Activated CD4-positive, alpha-beta T cell treated with anti-CD3 and anti-CD28 coated beads for 4 hours (primary cell): ENCODE measurements at places on chromosomes 16 and 17.

- DNase-seq, result no peak
Observed at GRCh38 chr17:34434052-34434451, 71.0 kb upstream of the CCL1 start.

DNA sequence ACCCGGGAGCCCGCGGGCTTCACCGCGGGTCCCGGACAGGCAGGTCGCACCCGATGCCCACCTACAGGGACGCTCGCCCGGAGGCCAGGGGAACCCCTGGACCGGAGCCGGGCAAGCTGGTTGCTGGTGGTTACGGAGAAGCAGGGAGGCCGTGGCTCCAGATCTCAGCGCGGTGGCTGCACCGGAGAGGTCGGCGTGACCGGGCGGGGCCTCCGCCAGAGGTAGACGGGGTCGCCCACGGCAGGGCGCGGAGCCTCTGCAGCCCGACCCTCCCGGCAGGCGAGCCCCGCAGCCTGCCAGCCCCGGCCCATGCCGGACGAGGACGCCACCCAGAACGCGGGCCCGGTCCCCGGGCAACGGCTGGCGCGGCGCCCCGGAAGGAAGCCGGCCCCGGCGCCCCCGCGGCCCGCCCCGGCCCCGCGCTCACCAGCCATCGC is 341 bp downstream of the PCYT2 start:
- peak; percentile 33 for DNase-seq

DNA sequence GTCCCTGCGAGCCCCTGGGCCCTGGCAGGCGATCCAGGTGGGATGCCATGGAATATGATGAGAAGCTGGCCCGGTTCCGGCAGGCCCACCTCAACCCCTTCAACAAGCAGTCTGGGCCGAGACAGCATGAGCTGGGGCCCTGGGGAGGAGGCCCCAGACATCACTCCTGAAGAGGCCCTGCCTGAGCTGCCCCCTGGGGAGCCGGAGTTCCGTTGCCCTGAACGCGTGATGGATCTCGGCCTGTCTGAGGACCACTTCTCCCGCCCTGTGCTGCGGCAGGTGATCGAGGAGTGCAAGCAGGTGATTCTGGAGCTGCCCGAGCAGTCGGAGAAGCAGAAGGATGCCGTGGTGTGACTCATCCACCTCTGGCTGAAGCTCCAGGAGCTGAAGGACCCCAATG is 33.1 kb downstream of the CDRT15L2 start:
- no peak for DNase-seq

- no peak for DNase-seq
Observed at GRCh38 chr17:82127704-82128103, 29.7 kb upstream of the FASN start.

DNA sequence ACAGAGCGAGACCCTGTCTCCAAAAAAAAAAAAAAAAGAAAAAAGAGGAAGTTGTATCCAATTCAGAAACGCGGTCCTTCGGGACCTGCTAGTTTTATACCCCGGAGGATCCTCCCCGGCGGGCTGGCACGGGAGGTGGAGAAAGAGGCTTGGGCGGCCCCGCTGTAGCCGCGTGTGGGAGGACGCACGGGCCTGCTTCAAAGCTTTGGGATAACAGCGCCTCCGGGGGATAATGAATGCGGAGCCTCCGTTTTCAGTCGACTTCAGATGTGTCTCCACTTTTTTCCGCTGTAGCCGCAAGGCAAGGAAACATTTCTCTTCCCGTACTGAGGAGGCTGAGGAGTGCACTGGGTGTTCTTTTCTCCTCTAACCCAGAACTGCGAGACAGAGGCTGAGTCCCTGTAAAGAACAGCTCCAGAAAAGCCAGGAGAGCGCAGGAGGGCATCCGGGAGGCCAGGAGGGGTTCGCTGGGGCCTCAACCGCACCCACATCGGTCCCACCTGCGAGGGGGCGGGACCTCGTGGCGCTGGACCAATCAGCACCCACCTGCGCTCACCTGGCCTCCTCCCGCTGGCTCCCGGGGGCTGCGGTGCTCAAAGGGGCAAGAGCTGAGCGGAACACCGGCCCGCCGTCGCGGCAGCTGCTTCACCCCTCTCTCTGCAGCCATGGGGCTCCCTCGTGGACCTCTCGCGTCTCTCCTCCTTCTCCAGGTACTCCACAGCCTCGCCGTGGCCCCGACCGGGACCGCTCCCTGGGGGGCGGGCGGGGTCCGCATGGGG is at the start of gene CDH3:
Gene CDH3, plus strand, starts transcription at position 596 of the 779 bp plus-strand sequence. Its CDS starts 70 bp downstream, at position 666.
- DNase-seq, result no peak

GRCh38 chr17:13004336-13004735 is 13.5 kb downstream of the ELAC2 start:
- no peak for DNase-seq

DNA sequence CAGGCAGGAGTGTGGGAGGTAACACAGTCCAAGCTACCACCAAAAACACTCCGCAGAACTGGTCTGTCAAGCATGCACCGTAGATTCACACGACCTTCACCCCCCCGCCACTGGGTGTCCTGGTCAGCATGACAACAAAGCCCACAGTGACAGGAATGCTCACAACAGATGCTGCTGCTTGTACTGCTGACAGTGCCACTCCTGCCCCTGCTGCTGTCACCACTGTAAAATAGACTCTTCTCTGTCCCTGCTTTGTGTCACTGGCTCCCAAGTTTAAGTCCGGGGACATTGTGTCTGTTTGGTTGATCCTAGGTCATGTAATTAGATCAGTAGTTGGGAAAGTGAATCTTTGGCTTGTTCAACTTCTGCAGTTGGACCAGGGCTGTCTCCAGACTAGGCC is 7.0 kb upstream of the ODF4 start:
- DNase-seq, result no peak

DNA sequence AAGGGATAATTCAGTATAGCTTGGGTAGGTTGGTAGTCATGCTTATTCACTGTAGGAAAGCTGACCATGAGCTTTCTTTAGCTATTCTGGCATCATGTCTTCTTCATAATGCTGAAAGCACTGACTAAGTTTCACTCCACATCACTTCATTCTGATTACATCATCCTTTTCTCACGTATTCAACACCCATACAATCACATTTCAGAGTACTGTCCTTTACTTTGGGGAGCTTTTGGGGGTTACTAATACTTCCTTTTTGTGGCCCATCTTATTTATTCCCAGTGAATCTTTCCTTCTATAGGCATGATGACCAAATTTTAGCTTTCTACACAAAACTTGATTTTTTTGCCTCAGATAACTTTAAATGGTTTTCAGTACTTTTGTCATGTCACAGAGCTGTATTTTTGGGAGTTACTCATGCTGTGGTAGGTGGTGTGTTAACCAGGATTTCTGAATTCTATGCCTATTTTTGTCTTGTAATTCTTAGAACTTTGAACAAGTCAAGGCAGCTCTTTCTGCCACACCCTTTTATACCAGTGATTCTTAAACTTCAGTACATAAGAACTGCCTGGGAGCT is 23.5 kb downstream of the TADA2A start:
- no peak for DNase-seq

DNA sequence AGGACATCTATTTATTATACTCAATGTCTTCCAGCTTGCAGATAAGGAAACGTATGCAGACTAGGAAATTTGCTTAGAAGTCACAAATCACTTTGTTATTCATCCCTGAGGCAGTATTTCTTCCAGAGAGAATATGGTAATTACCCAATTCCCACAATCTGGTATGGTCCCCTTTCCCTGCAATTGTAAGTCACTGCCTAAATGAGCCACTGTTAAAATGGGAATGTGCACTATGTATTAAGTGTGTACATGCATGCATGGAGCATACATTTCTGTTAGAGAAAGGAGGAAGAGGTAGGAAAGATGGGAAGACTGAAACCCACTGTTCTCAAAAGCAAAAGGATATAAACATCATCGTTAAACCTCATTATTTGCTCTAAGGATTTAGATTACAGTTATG is 10.0 kb downstream of the NUFIP2 start:
- DNase-seq, result no peak

DNA sequence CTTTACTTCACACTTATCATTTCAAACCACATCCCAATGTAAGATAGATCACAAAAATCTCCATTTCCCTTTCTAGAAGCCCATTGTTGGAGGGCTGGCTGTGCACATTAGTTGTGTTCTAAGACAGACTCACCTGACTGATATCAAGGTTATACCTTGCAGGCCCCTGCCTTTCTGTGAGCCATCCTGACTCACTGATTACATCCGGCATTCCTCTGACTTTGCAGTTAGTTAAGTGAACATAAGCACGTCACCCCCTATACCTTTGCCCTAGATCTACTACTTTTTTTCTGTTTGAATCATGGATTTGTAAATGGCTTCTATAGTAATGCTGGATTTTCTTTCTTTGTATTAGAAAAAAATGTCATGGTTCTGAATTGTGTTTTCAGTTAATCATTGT is 78.3 kb downstream of the TANGO6 start:
- no peak for DNase-seq

DNA sequence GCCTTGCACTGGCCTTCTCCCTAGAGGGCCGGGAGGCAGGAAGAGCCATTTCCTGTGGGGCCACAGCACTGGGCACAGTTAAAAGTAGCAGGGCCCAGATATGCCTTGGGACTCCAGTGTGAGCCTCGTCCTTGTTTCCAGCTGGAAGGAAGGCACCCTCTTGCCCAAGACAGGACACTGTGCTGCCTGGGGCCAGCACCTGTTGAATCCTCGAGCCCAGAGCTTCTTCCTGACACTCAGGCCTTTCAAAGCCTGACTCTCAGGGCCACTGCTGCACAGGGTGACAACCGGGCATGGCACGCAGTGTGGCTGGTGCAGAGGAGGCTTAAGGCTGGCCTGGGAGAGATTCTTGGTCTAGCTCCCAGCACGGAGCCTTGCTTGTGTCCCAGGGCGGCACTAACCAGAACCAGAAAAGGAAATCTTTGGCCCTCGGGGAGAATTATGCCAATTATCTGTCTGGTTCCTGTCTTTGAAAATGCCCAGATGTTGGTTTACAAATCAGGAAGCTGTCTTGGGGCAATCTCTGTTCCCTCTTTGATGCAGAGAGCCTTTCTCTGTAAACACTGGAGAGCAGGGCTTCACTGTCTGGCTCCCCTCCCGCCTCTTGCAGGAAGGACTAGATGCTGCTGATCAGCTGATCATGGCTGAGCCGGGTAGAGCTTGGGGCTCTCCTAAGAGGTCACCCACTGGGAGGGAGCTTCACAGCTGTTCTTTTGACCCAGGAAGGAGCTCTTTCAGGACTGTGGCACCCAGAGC is 11.1 kb downstream of the LDHD start:
- no peak for DNase-seq

GRCh38 chr16:23941963-23942564 is 106.3 kb downstream of the PRKCB start:
- DNase-seq, result no peak

DNA sequence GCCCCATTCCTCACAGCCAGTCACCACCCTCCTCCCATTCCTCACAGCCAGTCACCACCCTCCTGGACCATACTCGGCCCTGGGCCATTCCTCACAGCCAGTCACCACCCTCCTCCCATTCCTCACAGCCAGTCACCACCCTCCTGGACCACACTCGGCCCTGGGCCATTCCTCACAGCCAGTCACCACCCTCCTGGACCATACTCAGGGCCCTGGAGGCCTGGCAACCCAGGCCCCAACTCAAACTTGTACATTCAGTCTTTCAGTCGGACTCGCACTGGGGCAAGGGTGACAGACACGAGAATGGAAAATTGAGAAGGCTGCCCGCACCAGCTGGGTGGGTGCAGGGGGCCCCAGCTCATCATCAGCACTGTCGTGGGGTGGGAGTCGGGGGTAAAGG is 30.4 kb upstream of the FOXK2 start:
- no peak for DNase-seq

- DNase-seq, result no peak
Observed at GRCh38 chr17:9658593-9659211, 13.4 kb downstream of the USP43 start.

DNA sequence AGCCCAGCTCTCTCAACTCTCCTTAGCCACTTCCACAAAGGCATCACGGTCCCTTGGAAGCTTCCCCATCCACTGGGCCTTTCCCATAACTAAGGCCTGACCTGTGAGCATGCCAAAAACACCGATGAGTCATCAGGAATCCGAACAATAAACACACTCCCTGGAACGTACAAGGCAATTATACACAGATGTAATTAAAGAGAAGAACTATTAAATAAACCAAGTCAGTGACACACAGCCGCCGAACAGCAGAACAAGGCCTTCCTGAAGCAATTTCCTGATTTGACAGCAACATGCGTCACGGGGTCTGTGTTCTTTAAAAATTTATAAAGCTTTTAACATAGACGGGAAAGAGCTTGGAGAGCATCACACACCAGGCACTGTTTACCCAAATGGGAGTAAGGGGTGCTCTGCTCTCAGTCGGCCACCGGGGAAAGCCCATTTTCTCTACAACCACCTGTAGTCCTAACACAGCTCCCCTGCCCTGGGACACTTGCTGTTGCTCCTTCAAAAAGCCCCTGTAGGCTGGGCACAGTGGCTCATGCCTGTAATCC is 29.4 kb downstream of the COG7 start:
- no peak for DNase-seq

DNA sequence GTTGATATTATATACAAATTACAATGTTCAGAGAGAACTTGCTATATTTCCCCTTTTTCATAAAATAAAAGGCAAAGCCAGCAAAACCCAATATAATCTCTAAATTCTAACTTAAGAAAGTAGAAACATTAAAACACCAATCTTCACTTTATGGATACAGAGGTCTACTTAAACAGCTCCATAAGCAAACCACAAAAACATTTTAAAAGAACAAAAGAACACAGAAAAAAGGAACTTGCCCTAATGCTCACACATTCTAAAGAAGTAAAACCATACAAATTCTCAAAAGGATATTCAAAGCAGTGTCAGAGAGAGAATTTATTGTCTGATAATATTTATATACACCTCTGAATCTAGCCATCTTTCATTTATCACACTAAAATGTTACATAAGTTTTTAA is 606 bp downstream of the ABCA10 start:
- no peak for DNase-seq

- DNase-seq, result peak; percentile 88
Observed at GRCh38 chr17:7308625-7309433, 1.4 kb downstream of the EIF5A start.

GRCh38 chr16:59180083-59180476 is 446.0 kb upstream of the GOT2 start:
- no peak for DNase-seq

- DNase-seq, result no peak
Observed at GRCh38 chr17:47857551-47858455, 6.8 kb upstream of the SP6 start.

GRCh38 chr17:45261577-45262515 is at the start of gene SPATA32:
SPATA32 (minus strand) TSS chr17:45262094; CDS start chr17:45262016, 78 bp downstream.
- peak; percentile 65 for DNase-seq

- DNase-seq, result no peak
Observed at GRCh38 chr17:3678821-3679530, 10.4 kb downstream of the EMC6 start.

DNA sequence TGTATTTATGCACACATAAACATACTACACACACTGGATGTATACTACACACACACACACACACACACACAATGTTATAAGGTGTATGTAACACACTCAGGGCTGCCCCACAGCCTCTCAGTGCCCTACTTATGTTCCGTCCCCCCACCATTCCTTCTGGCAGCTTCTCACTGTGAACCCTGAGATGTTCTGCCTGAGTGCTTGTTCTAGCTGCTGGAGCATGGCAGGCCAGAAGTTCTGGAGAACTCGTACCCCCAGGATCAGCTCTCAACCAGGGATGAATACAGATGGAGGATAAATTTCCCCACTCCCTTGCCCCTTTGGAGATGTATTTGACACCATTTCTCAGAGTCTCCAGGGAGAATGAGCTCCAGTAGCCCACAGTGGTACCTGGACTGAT is 76.4 kb downstream of the CDH13 start:
- DNase-seq, result no peak

GRCh38 chr17:44331249-44331760 is 6.7 kb upstream of the SLC25A39 start:
- peak; percentile 61 for DNase-seq
